ENCODE measurements at places on chromosomes 11 and 22.
A peak's percentile ranks its signal among the peaks of the same experiment; 100 is the strongest.

DNA sequence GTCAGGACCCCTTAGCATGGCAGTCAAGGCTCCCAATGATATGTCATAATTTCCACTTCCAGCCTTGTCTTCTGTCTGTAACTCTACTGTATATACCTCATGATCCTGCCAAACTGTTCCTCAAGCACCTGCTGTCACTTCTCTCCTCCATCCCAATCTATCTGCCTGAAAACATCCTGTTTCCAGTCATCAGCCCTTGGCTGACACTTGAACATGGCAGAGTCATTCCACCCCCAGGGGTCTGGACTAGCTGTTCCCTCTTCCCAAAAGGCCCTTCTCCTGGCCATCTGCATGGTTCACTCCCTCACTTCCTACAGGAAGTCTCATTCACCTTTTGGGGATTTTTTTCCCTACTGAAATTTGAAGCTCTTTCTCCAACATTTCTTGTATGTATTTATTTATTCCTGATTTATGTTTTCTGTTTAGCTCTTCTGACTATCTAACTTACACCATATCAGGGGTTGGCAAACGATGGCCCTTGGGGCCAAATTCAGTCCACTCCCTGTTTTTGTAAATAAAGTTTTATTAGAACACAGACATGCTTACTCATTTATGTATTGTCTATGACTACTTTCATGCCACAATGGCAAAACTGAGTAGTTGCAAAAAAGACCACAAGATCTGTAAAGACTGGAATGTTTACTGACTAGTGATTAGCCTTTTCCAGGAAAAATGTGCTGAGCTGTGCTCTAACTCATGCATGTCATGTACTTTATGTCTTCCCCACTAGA, 278.4 kb downstream of the KIRREL3 start:
- DNase-seq, result no peak

DNA sequence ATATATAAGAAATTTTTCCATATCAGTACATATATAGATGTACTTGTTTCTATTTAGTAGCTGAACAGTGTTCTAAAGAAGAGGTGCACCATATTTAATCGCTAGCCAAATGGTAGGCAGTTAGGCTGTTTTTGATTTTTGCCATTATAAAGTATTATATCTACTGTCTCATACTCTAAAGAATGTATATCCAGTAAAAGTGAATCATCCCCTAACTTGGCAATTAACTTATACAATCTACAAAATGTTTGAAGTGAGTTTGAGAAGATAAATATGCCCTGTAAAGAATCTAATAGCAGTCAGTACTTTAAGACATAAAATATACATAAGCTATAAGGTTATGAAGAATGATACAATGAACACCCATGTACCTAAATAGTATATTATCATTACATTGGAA, 291.5 kb downstream of the SWAP70 start:
- no peak for DNase-seq

DNA sequence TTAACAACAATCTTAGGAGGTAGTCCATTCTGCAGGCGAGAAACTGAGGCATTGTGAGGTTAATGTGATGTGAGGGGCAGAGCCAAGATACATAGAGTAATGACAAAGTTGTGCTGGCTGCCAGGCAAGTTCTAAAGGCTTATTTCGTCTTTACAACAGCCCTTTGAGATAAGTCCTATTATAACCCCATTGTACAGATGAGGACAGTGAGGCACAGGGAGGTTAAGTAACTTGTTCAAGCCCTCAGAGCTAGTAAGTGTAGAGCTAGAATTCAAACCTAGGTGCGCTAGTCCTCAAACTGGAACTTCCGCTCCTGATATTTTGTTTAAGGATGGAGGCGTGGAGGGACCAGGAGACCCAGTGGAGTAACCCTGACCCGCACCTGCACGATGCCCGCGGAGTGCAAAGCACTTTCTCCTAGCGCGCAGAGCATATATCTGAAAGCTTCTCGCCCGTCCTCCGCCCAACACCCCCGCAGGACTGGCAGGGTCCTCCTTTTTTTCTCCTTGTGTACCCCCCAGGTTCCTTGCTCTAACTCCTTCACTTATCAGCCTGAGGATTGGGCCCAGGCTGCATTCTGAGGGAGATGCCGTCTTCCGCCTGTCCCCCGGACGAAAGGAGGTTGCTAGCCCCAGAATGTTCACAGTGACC, 4.9 kb upstream of the FLI1 start:
- DNase-seq, result no peak

DNA sequence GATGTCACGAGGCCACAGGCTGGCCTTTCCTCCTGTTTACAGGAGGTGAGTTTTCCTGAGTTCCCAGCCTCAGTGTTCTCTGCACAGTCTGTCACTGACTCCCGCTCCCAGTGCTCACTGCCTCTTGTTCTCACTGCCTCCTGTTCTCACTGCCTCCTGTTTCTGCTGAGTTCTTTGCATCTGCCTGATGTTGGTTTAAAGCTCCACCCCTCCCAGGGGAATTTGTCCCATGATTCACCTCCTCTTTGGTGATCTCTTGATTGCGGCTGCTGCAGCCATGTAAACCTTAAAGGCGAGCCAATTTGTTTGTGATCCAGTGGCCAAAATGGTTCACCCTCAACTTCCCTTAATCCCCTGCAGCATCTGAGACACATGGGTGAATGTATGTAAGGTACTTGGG, 6.0 kb upstream of the TUBA8 start:
- DNase-seq, result no peak

DNA sequence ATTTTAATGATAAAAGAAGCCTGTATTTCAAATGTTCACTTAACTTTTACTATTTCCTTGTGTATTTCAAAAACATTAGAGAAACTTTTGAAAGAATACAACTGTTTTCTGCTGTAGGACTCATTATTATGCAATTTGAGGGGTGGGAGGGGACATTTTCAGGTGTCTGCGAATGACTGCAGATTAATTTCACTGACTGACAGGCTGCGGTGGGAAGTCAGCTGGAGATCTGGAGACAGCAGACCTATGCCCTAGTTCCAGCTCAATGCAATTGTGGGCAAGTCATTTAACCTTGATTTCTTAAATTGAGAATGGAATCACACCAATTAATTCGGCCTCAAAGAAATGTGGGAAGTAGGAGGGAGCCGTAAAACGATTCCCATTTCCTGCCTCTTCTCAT, 128.7 kb downstream of the ARL14EP start:
- no peak for DNase-seq

DNA sequence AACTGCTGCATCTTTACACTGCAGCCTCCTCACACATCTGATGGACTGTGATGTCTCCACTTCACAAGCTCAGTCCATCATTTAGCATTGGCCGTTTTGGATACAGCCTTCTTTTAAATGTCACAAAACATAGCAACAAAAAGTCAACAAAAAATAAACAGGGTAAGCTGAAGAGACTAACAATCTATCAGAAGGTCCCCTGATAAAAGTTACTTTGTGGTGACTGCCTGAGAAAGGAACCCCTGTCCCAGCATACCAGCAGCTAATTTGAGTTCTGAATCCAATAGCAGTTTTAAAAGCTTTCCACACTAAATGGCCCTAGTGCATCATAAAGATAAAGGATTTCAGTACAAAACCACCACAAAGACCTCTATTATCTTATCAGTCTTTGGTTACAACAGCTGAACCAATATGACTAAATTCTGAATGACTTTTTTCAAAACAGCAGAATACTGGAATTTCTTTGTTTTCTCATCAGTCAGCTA, 162.4 kb downstream of the SOX6 start:
- DNase-seq, result no peak

DNA sequence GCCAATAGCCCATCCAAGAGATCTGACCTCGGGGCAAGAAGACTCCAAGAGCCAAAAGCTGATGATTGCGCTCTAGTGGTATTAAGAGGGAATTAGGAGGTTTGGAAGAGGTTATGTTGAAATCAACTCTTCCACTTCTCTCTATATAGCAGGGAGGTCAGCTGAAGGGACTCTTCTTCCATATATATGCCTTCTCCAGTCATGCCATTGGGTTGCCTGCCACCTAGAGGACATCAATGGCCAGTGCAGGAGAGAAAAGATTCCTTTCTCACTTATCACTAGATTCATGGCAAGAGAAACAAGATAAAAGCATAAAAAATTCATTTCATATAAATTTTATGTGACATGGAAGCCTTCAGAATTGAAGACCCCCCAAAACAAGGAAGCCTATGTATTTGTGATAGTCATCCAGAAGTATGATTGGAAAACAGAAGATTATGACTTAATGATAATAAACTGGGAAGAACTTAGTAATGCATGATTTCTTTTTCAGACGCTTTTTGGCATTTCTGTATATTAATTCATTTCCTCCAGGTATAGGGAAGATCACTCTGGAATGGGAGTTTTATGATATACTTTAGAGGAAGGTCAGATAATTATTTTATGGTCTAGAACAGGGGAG, 435.1 kb upstream of the DDI1 start:
- DNase-seq, result peak; percentile 30

GRCh38 chr11:127683321-127683720, 682.8 kb upstream of the KIRREL3 start:
- no peak for DNase-seq

DNA sequence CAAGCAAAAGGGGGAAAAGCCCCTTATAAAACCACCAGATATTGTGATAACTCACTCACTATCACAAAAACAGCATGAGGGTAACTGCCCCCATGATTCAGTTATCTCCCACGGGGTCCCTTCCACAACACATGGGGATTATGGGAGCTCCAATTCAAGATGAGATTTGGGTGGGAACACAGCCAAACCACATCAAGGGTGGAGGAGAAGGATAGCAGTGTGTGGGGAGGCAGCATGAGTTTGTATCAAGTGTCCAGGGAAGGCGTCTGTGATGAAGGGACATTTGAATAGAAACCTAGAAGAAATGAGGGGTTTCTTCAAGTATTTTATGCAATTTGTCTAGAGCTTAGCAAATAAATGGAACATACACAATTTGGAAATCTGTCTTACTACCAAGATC, 98.2 kb downstream of the SLC1A2 start:
- DNase-seq, result no peak

DNA sequence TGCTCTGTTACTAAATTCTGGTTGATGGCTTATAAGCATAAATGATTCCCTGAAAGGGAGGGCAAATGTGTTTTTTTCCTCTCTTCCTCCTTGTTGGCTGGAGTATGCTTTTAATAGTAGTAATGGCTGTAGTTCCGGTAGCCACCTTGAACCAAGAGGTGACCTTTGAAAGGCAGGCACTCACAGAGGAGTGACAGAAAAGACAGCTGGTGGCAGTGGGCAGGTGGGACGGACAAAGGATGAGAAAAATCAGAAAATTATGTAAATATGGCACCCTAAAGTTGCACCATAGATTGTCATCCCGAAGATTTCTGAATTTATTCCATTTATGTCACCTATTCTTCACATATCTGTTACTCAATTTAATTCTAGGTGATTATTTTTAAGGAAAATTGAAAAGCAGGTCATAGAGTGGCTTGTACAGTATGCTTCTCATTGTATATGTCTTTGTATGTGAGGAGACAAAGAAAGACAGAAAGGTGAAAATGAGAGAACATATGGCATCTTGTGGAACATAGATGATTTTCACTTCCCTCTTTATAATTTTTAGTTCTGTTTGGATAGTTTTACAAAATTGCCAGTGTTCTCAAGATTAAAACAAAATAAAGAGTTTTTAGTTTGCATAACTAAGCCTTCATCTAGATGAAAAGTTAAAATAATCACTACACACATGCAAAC, 17.0 kb downstream of the CASP12 start:
- no peak for DNase-seq

DNA sequence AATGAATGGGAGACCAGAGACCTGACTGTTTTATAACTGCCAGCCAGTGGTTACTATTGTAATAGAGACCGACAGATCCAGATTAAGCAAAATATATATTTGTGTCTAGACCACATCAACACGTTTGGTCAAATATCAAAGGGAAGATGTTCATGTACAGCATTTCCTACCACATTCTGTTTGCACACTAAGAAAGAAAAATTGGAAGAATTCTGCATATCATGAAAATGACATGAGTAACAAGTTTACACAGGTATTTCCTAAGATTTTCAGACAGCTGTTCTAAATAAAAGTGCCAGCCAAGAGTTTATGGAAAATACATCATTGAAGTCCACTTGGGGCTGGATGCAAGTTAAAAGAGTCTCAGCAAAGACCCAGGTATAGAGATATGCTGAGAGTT, 145.5 kb upstream of the ANO3 start:
- DNase-seq, result no peak

GRCh38 chr11:12243911-12244550, 133.3 kb upstream of the PARVA start:
- DNase-seq, result no peak

GRCh38 chr11:69240332-69241074, 53.5 kb upstream of the MYEOV start:
- peak; percentile 53 for DNase-seq

- peak; percentile 71 for DNase-seq
Observed at GRCh38 chr22:46367707-46368191, 32.2 kb downstream of the TRMU start.

GRCh38 chr11:87849216-87849615, 326.0 kb downstream of the RAB38 start:
- no peak for DNase-seq

- DNase-seq, result peak; percentile 73
Observed at GRCh38 chr22:24429411-24430365, 2.3 kb downstream of the ADORA2A start.

GRCh38 chr11:2306452-2306823, 4.6 kb downstream of the TSPAN32 start:
- peak; percentile 78 for DNase-seq

- DNase-seq, result peak; percentile 39
Observed at GRCh38 chr11:34345991-34346480, 11.8 kb downstream of the ABTB2 start.

GRCh38 chr11:124075841-124076651, 34.9 kb upstream of the OR10G7 start:
- DNase-seq, result no peak

- no peak for DNase-seq
Observed at GRCh38 chr11:125308246-125308645, 143.7 kb downstream of the PKNOX2 start.

GRCh38 chr11:31106968-31107576, 262.5 kb downstream of the DCDC1 start:
- DNase-seq, result peak; percentile 15

GRCh38 chr22:46612904-46613605, 7.1 kb upstream of the GRAMD4 start:
- DNase-seq, result no peak

- DNase-seq, result no peak
Observed at GRCh38 chr22:44604455-44604854, 97.5 kb upstream of the PRR5 start.

DNA sequence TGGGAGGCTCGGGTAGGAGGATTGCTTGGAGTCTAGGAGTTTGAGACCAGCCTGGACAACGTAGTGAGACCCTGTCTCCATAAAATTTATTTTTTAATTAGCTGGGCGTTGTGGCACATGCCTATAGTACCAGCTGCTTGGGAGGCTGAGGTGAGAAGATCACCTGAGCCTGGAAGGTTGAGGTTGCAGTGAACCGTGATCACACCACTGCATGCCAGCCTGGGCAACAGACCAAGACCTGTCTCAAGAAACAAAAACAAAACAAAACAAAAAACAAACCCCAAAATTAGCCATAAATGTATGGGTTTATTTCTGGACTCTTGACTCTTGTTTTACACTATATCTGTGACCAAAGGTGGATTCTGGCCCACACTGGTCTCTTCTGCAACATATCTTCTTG, 41.6 kb downstream of the EIF3F start:
- no peak for DNase-seq
